Thymus (tissue), 14 donors: ENCODE measurements at places on chromosomes 7 and 10.
A peak's percentile ranks its signal among the peaks of the same experiment; 100 is the strongest.

DNA sequence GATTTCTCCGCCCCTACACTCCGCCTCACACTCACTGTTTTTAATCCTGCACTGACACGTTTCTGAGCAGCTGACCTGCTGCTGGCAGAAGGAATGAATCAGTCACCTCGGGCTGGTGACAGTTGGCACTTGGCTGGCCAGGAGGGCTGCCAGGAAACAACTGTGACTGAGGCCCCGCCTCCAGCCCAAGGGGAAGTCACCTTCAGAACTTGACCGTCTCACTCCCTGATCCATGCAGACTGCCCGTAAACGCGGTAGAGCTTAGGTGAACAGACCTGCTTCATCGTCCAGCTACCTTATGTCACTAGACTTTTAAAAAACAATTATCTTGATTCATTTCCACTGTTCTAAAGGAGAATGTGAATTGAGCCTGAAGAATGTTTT, 107.5 kb downstream of the DOCK1 start:
- DNase-seq, result peak; percentile 11

- no peak for DNase-seq
These were observed 1.9 kb upstream of the BHLHA15 start for GRCh38 chr7:98209166-98209920.

- DNase-seq, result no peak
These were observed 34.0 kb upstream of the CYTH3 start for GRCh38 chr7:6306471-6306870.

- DNase-seq, result no peak
These were observed 634.7 kb downstream of the KCNMA1 start for GRCh38 chr10:77002872-77003271.

DNA sequence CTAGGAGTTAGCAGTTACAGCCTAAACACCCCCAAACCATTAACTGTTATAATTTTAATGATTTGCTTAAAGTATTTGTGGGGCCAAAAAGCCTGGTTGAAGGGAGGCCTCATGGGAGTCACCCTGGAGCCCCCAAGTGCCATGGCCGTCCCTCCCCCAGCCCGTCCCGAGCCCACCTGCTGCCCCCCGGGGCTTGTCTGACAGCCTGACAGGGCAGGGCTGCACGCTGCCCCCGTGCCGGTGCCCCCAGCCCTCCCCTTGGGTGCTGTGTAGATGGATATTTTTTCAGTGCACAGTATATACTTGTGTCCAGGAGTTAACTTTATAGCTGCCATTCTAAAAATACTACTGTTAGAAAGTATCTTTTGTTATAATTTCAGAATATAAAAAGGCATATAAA, 108.4 kb downstream of the CYTH3 start:
- DNase-seq, result no peak

DNA sequence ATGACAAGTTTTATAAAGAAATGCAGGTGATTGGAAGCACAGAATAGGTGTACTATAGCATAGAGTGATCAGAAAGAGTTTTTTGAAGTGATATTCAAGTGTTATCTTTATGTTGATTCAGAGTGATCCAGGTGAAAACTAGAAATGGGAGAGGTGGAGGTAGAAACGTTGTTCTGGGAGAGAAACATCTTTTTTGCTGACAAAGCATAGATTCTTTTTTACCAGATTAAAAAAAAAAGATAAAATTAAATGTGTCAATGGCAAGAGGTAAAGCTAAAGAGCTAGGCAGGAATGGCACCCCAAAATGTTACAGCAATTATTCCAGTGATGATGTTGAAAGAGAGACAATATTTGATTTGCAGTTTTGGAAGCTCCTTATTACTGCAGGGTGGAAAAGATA, 12.6 kb upstream of the VSTM2A start:
- no peak for DNase-seq

DNA sequence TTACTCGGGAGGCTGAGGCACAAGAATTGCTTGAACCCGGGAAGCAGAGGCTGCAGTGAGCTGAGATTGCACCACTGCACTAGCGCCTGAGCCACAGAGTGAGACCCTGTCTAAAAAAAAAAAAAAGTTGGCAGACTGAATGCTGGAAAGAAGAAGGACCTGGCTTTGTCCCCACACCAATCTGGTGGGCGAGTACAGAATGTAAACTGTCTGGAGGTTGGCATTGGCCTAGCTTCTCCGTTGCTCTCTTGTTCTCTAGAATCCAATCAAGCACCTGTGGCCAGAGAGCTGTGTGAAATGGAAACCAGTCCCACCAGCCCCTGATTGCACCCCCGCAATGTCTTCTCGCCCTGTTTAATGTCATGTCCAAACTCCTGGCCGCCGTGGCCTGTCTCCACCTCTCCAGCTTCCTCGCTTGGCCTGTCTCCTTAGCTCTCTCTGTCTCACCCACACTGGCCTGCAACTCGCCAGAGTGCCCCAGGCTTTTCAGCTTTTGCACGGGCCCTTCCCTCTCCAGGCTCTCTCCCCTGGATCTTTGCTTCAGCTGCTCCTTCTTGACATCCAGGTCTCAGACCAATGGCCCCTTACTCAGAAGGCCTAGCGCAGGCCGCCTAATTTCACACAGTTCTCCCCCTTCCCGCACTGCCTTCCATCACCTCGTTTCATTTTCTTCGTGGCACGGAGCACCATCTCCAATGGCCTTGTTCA, 670 bp upstream of the AGK start:
- DNase-seq, result peak; percentile 6

- no peak for DNase-seq
These were observed 1.2 kb downstream of the EN2 start for GRCh38 chr7:155458878-155459699.

DNA sequence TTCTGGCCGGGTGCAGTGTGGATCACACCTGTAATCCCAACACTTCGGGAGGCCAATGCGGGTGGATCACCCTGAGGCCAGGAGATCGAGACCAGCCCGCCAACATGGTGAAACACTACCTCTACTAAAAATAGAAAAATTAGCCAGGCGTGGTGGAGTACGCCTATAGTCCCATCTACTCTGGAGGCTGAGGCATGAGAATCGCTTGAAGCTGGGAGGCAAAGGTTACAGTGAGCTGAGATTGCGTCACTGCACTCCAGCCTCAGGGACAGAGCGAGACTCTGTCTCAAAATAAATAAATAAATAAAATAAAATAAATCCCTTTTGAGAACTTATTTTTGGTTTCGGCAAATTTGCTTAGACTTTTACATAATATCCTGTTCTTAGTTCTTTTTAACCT, 31.3 kb upstream of the ATP6V0A4 start:
- DNase-seq, result no peak

GRCh38 chr7:56483861-56484550, 367.8 kb upstream of the NUPR2 start:
- no peak for DNase-seq

DNA sequence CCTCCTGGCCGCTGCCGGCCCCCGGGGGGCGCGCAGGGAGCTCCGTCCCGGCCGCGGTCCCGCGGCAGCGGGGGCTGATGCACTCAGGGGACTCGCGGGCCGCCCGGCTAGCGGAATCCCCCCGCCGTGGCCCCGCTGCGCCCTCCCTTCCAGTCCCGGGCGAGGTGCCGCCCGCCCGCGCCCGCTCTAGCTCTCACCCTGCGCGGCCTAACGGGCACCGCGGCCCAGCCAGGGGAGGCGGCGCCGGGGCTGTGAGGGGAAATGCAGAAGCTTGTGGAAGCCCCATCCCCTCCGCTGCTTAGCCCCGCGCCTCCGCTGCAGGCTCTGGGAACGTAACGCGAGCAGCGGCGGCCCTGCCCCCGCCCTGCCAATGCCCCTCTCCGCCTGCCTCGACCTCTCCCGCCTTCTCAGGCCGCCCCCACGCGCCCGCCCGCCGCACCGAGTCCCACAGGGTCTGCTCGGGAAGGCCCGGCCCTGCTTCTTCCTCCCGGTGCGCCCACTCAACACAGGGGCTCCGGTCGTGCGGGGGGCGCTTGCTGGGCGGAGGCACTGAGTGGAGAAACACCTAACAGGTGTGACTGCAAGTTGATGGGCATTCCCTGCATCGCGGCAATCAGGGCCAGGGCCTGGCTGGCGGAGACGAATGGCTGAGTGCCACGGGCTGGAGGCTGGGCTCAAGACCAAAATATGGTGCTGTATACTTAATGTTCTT, 384 bp upstream of the TMEM229A start:
- DNase-seq, result no peak

- no peak for DNase-seq
These were observed 381.9 kb upstream of the SEMA3C start for GRCh38 chr7:81300753-81301152.

DNA sequence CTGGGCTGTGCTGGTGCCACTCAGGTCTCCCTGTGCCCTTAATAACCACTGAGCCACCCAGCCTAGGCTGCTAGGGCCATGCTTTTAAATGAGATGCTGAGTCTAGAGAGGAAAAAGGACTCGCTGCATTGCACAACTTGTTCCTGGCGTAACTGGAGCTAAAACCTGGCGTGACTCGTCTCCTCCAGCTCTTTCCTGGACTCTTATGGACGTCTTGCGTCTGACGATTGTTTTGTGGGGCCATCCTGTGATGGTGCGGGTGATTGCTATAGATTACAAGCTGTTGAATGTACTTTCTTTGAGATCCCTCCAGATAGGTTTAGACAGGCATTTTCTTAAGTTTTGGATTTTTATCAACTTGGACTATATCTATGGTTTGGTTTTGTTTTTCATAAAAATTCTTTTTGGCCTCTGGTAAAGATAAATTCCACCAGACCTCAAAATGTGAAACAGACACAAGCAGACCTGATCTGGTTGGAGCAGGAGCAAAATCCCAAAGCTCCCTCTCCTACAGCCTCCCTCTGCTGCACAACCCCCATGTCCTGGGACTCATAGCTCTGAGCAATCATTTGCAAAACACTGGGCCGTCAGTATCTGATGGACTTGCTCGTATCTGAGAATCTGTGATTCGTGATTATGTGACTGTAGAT, 230.3 kb downstream of the ARHGAP12 start:
- DNase-seq, result no peak

GRCh38 chr7:101066141-101066832, 19.0 kb upstream of the TRIM56 start:
- no peak for DNase-seq

DNA sequence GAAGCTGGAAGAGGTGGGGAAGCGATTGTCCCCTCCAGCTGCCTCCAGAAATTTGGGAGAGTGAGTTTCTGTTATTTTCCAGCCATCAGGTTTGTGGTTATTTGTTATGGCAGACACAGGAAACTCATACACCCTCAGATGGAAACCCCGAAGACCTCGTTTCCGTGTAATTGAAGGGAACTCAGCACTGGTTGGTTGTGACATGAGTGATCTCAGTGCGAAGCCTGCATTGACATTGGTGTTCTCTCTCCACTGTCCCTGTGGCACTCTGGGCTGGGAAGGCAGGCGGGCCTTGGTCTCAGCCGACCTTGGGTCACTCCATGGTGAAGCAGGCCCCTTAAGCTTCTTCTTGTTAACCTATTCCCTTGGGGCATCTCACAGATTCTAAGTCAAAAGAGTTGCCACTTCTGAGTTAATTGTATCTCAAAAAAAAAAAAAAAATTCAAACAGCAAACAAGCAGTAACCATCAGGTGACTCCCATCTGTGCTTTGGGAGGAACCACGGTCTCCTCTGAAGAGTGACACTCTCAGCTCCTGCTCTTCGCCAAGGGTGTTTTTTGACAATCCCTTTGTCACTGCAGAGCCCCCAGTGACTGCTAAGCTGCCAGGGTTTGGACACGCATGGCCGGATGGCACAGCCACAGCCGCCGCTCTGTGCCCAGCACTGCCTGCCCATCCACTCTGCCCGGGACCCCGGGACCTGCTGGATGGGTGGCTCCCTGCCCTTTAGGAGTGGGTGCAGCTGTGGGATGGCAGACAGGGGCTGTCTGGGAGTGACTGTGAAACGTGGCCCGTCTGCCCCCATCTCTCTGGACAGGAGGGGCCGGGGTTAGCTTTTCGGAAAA, 233.6 kb downstream of the PRPF18 start:
- DNase-seq, result no peak

DNA sequence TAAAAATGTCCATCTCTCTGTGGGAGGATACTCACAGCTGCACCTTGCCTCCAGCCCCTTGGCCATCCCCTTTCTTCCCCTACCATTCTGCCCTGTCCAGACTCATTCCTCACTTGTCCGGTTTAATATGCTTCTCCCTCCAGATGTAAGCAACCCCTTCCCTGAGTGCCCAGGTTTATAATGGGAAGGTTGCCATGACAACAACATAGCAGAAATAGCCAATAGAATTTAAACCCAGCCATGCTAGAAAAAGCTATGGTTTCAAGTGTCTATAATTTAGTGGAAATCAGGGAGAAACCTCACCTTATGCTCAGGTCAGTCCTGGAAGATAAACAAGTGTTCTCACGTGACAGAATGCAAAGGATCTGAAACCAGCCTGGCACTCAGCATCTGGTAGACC, 196.0 kb upstream of the FZD8 start:
- DNase-seq, result no peak

- DNase-seq, result no peak
These were observed 29.7 kb downstream of the PLPP4 start for GRCh38 chr10:120486671-120487205.

DNA sequence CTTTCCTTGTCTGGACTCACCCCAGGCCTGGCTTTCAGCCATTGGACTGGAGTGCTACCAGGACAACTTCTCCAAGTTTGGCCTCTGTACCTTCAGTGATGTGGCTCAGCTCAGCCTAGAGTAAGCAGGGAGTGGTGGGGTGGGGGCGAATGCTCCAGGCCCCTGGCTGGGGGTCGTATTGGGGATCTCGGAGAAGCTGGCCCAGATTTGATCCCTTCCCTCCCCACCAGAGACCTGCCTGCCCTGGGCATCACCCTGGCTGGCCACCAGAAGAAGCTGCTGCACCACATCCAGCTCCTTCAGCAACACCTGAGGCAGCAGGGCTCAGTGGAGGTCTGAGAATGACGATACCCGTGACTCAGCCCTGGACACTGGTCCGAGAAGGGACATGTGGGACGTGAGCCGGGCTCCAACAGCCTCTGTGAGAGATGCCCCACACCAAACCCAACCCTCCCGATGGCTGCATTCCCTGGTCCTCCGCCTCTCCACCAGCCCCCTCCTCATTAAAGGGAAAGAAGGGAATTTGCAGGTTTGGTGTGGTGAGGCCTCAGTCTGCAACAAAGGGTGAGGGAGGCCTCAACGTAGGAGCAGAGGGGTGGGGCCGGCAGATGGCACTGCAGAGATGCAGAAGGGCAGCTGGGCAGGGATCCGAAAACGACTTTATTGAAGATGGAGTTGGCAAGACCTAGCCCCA, 14.8 kb downstream of the TRPV6 start:
- DNase-seq, result no peak

DNA sequence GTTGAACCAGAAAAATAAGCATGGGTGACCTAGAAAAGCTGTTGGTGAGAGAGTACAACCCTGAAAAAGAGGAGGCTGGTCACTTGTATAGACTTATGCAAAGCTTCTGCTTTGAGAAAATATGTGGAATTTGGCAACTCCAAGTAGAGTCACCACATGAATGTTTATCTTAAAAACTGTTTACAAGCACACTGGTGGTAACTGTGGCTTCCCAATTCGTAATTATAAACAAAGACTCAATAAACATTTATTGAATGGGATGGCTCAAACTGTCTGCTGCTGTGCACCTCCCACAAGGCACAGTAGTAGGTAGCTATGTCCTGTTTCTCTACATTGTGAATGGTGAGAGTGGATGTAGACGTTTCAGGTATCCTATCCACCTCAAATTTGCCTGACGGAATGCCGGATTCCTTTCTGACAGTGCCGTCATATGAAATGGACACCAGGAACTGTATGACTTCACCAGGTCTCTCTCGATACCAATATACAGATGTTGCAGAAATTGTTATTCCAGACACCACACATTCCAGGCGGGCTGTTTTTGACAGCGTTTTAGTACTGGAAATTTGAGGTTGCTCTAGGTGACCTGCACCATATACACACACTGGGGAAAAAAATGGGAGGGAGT, 43.4 kb upstream of the TARP start:
- DNase-seq, result no peak
